Tongue (tissue), 3 donors: ENCODE measurements at places on chromosomes 13 and 19. TPM values are rescaled to one million over a fixed set of nuclear protein-coding genes. Genes with fewer than 3 reads are reported as not detected.
A peak's percentile ranks its signal among the peaks of the same experiment; 100 is the strongest.

- peak; percentile 70 for DNase-seq
Measured at GRCh38 chr13:87274209-87274819, 396.9 kb upstream of the SLITRK5 start.

DNA sequence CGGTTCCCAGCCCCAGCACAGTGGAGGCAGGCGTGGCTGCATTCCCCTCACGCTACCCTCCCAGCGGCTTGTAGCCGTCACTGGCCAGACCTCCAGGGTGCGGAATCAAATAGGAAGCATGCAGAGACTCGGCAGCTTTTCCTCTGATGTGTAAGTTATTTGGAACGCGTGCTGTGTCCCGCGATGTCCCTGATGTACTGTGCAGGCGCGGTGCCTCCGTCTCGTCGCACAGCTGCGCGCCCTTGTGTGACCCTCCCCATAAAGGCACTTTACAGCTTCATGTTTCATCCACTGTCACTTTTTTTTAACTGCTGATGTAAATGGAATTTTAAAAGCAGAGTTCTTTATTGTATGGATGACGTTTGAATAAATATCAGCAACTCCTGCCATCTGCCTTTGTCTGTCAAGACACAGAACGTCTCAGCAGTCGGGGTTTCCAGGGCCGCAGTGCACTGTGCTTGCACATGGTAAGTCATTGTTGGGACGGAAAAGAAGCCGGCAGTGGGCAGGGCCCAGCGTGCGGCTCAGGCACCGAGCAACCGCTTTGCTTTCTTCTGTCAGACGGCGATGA, 7.3 kb upstream of the F7 start:
- DNase-seq: peak; percentile 95

GRCh38 chr13:99528547-99528946, 27.3 kb downstream of the TM9SF2 start:
- DNase-seq: peak; percentile 33

GRCh38 chr13:103762523-103762922, 696.3 kb upstream of the SLC10A2 start:
- no peak for DNase-seq

DNA sequence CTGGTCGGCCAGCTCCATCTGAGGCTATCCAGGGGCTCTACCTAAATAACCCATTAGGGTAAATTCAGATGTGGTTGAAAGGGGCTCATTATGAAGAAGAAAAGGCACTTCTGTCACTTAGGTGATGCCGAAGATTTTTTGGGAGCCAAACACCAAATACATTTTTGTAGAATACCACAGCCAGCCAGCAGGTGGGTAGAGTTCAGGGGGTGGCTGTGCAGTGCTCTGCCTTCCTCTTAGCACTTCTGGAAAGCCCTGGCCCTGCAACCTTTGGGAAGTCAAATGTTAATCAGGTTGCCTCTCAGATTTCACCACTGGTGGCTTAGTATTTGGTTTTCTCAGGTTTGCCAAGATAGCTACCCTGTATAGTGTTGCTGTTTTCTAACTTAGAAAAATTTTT, 18.5 kb upstream of the GPR18 start:
- no peak for DNase-seq

GRCh38 chr13:97043302-97043701, 49.0 kb upstream of the OXGR1 start:
- no peak for DNase-seq

- DNase-seq: no peak
Measured at GRCh38 chr13:92384410-92384809, 842.2 kb upstream of the GPC6 start.

DNA sequence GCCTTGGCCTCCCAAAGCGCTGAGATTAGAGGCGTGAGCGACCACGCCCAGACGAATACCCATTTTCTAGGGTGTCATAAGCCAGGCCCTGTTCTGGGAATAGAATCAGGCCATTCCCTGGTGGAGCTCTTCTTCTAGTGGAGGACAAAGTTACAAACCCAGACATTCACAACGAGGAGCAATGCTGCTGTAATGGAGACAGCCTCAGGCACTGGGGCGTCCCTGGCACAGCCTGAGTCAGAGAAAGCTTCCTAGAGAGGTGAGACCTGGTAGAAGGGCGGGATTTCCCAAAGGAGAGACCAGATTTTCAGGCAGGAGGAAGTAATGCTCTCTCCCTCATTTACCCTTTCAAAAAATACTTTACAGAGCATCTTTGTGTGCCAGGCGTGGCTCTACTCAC, 12.7 kb downstream of the PRKCG start:
- DNase-seq: no peak

The FCGBP gene
- total RNA-seq: 17.0 TPM

The CLDN10 gene
- 17.4 TPM for total RNA-seq

The SIPA1L3 gene
- total RNA-seq: 18.6 TPM
